ENCODE measurements at places on chromosomes 7 and 10.

DNA sequence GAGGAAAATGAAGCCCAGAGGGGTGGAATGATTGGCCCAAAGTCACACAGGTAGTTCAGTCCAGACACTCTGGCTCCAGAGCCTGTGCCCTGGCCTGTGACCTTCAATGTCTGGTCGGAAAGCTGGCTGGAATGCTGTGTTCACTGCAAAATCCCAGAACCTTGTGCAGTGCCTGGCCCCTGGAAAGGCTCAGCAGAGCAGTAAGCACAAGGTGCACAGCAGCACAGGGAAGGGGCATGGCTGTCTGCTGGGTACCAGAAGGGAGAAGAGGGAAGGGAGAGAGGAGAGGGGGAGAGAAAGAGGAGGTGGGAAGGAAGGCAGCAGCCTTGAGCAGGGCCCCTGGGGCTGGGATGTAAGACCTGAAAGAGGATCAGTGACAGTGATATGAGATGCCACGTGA, 28.4 kb upstream of the C10orf71 start:
- DNase-seq, result no peak

GRCh38 chr10:93378039-93378438, 104.1 kb downstream of the MYOF start:
- DNase-seq, result no peak

DNA sequence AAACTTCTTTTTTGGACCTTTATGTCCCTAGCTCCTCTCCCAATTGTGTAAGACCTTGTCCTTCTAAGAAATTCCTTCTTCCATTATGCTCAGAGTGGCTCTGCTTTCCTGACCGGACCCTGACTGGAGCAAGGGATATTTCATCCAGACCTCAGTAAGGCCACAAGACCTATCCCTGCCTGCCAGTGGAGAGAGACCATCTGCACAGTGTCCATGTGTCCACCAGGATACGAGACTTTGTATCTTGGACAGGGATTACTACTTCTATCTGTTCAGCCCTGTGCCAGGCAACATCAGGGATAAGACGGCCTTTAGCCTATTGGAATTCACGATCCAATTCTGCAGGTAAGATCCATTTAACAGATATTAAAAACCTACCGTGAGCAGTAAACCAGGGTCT, 7.2 kb upstream of the ATOH7 start:
- no peak for DNase-seq

DNA sequence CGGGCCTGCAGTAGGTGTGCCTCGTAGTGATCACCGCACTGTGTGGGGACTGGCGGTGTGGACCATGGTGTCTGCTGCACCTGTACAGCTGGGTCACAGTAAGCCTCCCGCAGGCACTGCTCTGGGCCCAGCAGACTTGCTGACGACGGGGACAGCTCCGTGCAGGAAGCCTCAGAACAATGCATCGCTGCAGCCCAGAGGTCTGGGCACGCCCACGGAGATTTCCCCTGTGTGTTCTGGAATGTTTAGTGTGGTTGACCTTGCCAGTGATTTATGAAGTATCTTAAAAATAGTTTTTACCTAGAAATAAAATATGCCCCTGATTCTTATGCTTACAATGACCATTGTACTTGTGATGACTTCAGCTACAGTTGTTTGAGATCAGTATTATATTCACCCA, 59.1 kb upstream of the ZNF32 start:
- no peak for DNase-seq

GRCh38 chr10:97713826-97714400, 383 bp downstream of the MARVELD1 start:
- DNase-seq, result no peak

- no peak for DNase-seq
Observed at GRCh38 chr7:122584676-122585251, 114.2 kb downstream of the RNF133 start.

DNA sequence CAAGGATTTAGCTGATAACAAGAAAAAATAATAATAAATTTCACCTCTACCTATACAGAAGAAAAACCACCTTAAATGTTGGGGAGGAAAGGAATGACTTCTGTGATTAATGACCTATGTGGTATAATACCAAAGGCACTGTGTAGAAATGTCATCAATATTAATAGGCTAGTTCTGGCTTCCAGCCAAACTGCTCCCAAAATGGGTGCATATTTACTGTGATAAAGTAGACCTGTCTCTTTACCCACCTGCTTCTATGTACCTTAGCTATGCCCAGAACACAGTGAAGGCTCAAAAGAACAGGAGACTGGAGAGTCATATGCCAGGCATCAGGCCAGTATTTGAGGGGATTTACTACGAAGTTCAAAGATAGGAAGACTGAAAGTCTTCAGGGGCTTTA, 76.0 kb downstream of the ATE1 start:
- no peak for DNase-seq

GRCh38 chr7:69568266-69568665, 30.0 kb upstream of the AUTS2 start:
- no peak for DNase-seq

DNA sequence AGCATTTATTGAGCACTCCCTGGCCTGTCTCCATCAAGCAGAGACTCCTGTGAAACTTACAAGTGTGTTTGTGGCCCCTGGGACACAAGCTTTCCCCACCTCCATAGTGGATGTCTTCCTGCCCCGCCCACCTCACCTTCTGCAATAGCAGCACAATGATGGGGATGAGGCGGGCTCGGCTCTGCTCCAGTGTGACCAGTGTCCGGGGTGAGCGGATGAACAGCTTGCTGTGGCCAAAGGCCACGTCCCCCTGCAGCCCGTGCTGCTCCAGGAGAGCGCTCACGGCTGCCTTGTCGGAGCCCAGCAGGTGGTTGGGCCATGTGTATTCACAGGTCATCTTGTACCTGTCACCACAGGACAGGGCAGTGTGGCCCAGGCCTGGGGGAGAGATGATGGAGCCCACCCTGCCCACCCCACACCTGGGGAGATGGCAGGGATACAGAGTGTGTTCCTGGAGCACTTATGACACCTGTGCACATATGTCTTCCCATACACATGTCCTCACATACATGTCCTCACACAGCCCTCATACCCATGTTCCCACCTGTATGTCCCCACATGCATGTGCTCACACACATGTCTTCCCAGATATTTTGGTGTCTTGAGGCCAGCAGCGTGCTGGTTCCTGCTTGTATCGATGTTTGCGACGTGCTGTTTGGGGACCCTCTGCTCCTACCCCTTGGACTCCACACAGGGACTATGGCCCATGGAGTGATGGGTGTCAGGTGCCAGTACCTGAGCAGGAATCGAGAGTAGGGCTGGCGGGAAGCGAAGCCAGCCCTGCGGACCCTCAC, 12.7 kb downstream of the MYO1G start:
- DNase-seq, result no peak

- DNase-seq, result no peak
Observed at GRCh38 chr10:132554991-132555647, 17.5 kb downstream of the INPP5A start.

DNA sequence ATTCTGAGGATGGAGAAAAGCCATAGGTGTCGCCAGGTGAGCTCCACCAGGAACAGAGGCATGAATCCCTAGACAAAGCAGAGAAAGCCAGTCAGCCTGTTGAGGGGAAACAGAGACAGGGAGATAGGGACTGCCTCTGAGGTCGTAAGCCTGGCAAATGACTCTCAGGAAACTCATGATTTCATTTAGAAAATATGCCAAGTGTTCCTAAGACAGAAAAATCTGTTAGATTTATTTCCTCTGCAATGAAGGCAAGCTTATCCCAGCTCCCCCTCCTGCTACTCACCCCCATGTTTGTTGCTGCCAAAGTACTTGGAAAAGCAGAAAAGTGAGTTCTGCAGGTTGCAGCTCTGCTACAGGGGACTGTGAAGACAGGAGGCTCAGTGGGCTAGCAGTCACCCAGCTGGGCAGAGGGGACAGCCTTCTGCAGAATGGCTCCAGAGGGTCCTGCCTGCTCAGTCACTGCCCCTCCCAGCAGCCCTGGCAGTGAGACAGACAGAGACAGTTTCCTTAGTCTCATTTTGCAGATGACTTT, 184.3 kb downstream of the ADRA2A start:
- DNase-seq, result no peak

GRCh38 chr10:59008452-59008851, 168.0 kb upstream of the PHYHIPL start:
- no peak for DNase-seq

GRCh38 chr7:107594961-107595737, 15.1 kb downstream of the BCAP29 start:
- no peak for DNase-seq

DNA sequence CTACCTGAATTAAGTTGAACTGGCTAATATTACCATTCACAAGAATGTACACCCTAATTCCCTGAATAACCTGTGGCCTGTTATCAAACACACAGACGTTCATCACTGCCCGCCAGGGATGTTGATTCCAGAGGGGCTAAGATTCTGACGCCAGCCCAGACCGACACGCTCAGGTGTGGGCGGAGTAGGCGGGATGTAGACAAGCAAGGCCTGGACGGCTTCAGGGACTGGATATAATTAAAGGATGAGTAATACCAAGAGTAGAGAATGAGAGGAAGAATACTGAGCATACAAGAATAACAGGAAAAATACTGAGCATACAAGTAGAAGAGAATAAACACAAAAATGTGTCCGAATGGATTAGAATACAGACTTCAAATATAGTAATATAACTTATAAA, 29.0 kb downstream of the CUBN start:
- no peak for DNase-seq

GRCh38 chr10:79946271-79947082, 2.4 kb downstream of the SFTPD start:
- DNase-seq, result no peak

- DNase-seq, result no peak
Observed at GRCh38 chr10:18233775-18234174, 93.6 kb downstream of the CACNB2 start.

DNA sequence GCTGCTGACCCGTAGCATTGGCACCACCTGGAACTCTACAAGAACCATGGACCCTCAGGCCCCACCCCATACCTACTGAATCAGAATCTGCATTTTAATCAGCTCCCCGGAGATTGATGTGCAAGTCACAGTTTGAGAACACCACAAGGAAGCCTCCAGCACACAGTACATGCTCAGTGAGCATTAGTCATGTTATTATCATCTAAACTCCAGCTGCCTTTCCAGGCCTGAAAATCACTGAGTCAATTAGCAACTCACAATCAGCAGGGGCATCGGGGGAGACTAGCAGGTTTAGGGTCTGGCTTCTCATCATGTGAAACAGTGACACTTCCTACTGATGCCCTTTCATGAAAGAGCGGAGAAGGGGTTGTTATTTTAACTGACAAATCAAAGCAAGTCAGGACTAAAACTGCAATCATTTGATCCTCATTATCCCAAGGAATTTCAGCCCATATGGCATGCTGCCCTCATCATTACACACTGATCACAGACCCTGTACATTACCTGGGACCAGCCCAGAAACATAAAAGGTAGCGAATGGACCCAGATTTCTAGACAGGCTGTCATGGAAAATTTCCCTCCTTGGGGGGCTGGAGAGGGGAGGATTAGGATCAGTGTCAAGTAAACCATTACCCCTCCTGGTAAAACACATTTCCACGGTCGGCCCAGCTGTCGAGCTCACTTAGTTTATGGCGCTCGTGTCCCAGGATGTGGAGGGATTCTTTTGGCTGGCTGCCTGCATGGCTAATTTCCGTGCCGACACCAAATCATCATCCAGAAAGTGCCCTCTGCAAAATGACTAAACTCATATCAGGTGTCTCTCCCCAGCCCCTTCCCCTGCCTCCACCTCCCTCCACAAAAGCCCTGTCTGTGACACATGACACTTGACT, 122.8 kb downstream of the PRLHR start:
- DNase-seq, result no peak

- DNase-seq, result no peak
Observed at GRCh38 chr10:4646547-4646946, 179.5 kb upstream of the AKR1E2 start.

DNA sequence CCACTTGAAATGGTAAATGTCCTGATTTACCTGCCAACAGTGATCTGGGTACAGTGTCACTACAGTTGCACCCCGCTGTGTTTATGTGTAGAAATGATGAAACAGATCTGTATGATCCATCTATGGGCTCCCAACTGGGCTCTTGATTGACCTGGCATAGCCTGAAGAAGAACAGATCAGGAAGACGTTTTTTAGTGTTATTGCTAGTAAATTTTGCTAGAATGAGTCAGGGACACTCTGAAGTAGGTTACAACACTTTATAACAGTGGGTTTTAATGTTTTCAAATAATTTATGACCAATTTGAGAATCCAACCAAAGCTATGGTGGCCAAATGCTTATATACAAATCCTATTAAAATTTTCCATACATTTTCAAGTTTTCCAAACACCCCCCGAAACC, 110.3 kb downstream of the DKK1 start:
- DNase-seq, result no peak

DNA sequence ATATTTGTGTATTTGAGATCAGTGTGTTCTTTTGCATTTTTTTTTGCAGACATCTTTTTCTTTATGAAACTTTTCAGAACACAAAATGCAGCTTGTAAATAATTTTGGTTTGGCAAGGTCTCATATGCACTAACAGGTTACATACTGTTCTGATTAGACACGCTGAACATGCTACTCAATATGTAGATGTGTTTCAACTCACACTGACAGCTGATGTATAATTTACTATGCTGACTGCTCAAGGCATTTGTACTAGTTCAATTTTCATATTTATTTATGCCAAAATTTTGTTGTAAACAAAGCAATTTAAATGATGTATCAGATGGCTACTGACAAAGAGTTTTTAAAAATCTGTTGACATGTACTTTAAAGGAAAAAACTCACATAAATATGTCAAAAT, 123.8 kb downstream of the TFEC start:
- no peak for DNase-seq

- DNase-seq, result no peak
Observed at GRCh38 chr7:92717993-92718716, 118.2 kb downstream of the CDK6 start.

DNA sequence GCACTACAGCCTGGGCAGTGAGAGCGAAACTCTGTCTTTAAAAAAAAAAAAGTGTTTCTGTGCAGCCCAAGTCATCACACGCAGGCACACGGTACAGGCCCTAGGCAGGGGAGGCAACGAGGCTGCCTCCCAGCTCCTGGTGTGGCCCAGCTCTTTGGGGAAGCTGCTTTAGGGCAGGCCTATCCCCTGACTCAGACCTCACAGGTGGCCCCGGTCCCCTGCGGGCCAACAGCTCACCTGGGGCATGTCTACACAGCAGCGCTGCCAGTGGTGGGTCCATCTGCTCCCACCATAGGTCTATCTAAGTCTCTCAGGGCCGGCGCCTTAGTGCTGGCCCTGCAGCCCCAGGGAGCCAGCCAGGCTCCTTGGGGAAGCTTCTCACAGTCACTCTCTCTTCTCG, 31.4 kb downstream of the ZAN start:
- DNase-seq, result no peak
